ENCODE measurements at places on chromosomes 4 and X.

DNA sequence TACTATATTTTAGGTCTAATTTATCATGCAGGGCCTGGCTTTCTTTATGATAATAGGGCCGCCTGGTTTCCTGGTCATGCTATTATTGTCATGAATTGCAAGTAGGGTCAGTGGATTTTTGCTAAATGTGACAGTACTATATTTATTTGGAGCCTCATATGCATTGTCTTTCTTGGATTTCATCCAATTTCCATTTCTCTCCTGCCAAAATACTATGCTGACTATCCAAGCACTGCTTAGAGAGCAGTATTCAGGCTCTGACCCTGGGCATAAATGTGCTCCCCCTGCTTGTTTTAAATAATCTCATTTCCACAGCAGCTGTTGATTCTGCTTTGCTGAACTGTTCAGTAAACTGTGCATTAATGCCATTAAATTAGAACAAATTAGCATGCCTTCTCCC lies 269.3 kb downstream of the GPM6A start:
- DNase-seq: no peak
- H3K4me3 ChIP-seq: no peak overlapping the region
- no peaks in the 10 kb centered on the region for H3K4me1 ChIP-seq
- H3K27ac ChIP-seq: no peak overlapping the region

- H3K4me1 ChIP-seq: no peaks in the 10 kb centered on the region
- H3K36me3 ChIP-seq: no peaks in the 10 kb centered on the region
- H3K27ac ChIP-seq: no peak overlapping the region
- DNase-seq: no peak
Measured at GRCh38 chr4:23355258-23355657, 534.6 kb downstream of the PPARGC1A start.

GRCh38 chr4:15040916-15041463 lies 38.7 kb downstream of the CPEB2 start:
- no peaks in the 10 kb centered on the region for H3K27me3 ChIP-seq
- DNase-seq: no peak
- H3K4me3 ChIP-seq: no peak overlapping the region

DNA sequence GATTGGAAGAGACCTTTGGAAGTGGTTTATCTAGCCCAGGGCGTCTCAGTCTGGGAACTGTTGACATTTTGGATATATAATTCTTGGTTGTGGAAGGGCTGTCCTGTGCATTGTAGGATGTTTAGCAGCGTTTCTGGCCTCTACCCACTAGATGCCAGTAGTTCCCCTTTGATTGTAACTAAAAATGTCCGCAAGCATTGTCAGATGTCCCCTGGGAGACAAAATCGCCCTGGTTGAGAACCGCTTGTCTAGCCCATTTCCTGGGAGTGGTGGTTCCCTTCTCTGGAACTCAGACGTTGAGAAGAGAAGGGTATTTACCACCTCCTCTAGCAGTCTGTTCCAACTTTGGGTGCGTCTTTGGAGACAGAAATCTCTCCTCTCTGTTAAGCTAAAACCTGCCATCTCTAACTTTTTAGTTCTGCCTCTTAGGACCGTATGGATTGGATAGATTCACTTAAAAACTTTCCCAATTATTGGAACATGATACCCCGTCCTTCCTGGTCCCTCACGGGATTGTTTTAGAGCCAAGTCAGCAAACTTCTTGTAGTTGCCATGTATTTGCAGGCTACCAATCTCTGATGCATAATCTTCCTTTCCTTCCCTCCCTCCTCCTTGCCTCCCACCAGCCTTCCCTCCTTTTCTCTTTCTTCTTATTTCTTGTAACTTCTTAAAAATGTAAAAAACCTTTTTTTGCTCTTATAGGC lies 13.9 kb downstream of the TMEM165 start:
- no peak overlapping the region for H3K4me3 ChIP-seq
- DNase-seq: no peak
- H3K27me3 ChIP-seq: no peaks in the 10 kb centered on the region
- peaks cover 21% of the 10 kb centered on the region for H3K36me3 ChIP-seq
- peaks cover 17% of the 10 kb centered on the region for H3K4me1 ChIP-seq
- H3K27ac ChIP-seq: peak overlapping the region; percentile 49

- no peaks in the 10 kb centered on the region for H3K36me3 ChIP-seq
- DNase-seq: no peak
- peaks cover 7% of the 10 kb centered on the region for H3K4me1 ChIP-seq
- no peaks in the 10 kb centered on the region for H3K27me3 ChIP-seq
- no peak overlapping the region for H3K27ac ChIP-seq
Measured at GRCh38 chrX:10050481-10050880, 83.3 kb downstream of the CLDN34 start.

- no peak overlapping the region for H3K27ac ChIP-seq
- H3K4me1 ChIP-seq: no peaks in the 10 kb centered on the region
- no peak overlapping the region for H3K4me3 ChIP-seq
Measured at GRCh38 chr4:182202650-182203049, 40.6 kb upstream of the TENM3 start.

- no peak overlapping the region for H3K27ac ChIP-seq
- no peaks in the 10 kb centered on the region for H3K36me3 ChIP-seq
- H3K4me1 ChIP-seq: peaks cover 4% of the 10 kb centered on the region
- DNase-seq: no peak
Measured at GRCh38 chrX:155876704-155877103, 4.4 kb upstream of the VAMP7 start.

DNA sequence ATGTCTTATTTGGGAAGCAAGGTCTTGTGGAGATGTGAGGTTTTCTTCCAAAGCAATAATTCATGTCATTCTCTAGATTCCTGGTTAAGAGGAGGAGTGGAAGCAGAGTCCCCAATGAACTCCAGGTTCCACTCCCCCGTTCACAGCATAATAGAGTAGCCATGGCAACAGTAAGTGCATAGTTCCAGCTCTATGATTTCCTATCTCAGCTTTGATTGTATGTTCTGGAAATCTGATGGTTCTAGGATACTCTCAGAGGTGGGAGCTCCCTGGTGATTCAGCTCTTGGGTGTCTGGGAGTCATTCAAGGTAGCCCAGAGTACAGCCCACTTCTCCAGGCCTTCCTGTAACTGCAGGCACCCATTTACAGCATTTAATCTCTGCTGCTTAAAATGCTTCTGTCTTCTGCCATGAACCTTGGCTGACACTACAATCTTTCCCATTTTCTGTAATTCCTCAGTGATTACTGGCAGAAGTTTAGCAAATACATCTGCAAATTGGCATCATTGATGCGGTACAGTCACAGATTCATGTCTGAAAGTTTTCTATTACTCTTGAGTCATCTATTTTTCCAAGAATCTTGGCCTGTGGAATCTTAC lies 242.0 kb downstream of the MAPK10 start:
- peaks cover 1% of the 10 kb centered on the region for H3K27me3 ChIP-seq
- no peaks in the 10 kb centered on the region for H3K4me1 ChIP-seq
- no peak for DNase-seq
- no peak overlapping the region for H3K4me3 ChIP-seq

GRCh38 chrX:15242899-15243555 lies 26.9 kb downstream of the ASB9 start:
- H3K36me3 ChIP-seq: no peaks in the 10 kb centered on the region
- H3K4me1 ChIP-seq: peaks cover 1% of the 10 kb centered on the region
- DNase-seq: no peak
- no peak overlapping the region for H3K4me3 ChIP-seq
- H3K27me3 ChIP-seq: no peaks in the 10 kb centered on the region

DNA sequence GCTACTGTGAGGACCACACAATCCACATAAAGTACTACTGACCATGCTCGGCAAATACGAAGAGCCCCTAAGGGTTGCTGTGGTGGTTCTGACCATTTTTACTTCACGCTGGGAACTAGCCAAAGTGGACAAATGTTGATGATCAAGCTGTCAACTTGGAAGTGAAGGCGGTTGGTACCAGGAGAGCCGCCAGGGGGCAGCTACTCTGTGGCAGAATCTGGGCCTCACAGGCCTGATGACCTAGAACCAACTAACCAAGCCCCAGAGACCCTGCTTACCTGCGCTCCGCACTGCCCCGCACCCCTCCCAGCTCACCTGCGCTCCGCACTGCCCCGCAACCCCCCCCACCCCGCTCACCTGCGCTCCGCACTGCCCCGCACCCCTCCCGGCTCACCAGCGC lies 5.6 kb downstream of the GAK start:
- DNase-seq: no peak
- no peaks in the 10 kb centered on the region for H3K27me3 ChIP-seq
- no peak overlapping the region for H3K27ac ChIP-seq

DNA sequence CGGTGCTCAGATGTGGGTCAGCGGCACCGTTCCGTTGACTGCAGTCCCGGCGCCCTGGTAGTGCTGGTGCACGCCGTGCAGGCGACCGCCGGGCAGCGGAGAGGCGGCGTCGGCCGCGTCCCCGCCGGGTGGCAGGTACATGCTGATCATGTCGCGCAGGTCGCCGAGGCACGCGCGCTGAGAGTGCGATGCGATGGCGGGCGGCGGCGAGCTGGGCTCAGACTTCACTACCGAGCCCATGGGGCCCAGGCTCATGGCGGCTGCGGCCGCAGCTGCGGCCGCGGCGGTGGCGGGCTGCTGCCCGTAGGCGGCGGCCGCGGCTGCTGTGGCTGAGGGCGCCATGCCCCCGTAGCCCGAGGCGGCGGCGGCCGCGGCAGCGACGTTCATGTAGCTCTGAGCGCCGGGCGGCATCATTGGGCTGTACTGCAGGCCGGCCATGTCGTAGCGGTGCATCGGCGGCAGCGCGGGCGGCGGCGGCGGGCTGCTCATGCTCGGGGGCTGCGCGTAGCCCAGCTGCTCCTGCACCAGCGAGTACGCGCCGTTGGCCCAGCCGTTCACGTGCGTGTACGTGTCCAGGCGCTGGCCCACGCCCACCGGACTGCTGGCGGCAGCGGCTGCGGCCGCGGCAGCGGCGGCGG lies 1.0 kb downstream of the SOX3 start:
- no peak for DNase-seq
- H3K27ac ChIP-seq: no peak overlapping the region
- no peak overlapping the region for H3K4me3 ChIP-seq
- H3K36me3 ChIP-seq: no peaks in the 10 kb centered on the region
- H3K27me3 ChIP-seq: peaks cover 51% of the 10 kb centered on the region

- no peaks in the 10 kb centered on the region for H3K27me3 ChIP-seq
- H3K27ac ChIP-seq: no peak overlapping the region
- no peaks in the 10 kb centered on the region for H3K4me1 ChIP-seq
- H3K4me3 ChIP-seq: no peak overlapping the region
Measured at GRCh38 chr4:124806403-124806802, 93.9 kb upstream of the ANKRD50 start.

DNA sequence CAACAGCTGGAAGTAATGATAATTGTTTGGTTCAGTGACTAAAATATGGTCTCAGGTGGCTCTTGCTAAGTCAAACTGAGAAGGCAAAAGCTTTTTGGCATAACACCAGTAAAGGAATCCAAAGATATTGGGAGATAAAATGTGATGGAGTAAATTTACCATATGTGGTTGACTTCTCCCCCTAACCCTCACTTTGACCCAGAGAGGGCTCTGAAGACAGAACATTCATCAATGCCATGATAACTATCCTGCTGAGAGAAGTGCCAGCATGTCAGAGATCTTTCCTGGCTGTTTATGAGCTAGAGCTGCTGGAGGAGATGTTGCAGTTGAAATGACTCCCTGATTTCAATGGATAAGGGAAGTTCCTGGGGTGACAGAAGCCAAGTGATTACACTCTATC lies 213.4 kb downstream of the SPCS3 start:
- no peak for DNase-seq
- no peak overlapping the region for H3K4me3 ChIP-seq
- H3K36me3 ChIP-seq: no peaks in the 10 kb centered on the region
- no peaks in the 10 kb centered on the region for H3K27me3 ChIP-seq
- H3K27ac ChIP-seq: no peak overlapping the region

- H3K4me3 ChIP-seq: no peak overlapping the region
- no peak for DNase-seq
- no peaks in the 10 kb centered on the region for H3K36me3 ChIP-seq
- no peak overlapping the region for H3K27ac ChIP-seq
Measured at GRCh38 chr4:130985371-130985770, 1889.4 kb downstream of the C4orf33 start.

DNA sequence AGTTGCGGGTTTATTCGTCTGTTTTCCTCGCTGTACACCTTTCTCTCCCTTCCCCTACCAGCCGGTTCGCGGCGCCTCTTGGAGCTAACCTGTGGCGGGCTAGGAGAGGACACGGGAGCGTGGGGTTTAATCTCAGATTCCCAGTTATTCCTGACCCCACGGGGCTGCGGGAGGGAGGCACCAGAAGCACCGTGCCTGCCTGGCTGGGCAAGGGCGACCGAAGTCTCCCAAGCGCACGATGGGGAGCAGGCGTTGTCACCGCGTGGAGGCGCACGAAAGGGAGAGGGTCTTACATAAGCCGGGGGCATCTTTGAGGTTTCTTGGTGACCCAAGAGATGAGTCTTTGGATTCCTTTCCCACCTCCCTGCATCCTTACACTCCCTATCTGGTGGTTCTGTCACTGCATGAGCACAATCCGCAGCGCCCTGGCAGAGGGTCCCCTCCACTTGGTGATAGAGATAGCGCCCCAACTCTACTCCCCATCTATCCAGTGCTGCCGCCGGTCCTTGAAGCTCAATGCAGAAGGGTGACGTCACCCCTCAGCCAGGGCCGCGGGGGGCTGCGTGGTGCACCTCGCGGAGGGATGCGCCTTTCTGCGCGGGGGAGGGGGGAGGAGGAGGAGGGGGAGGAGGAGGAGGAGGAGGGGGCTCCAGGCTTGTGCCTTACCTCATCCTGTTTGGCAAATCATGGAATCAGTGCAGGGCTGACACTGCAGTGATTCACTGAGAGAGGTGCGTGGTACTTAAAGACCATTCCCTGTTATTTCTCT lies 793 bp downstream of the TSPAN7 start:
- peaks cover 20% of the 10 kb centered on the region for H3K27me3 ChIP-seq
- H3K4me1 ChIP-seq: peaks cover 2% of the 10 kb centered on the region
- H3K36me3 ChIP-seq: no peaks in the 10 kb centered on the region
- peak overlapping the region; percentile 83 for H3K4me3 ChIP-seq

GRCh38 chrX:49627086-49627777 lies 28.4 kb downstream of the GAGE1 start:
- peak overlapping the region; percentile 77 for H3K4me3 ChIP-seq
- peaks cover 2% of the 10 kb centered on the region for H3K4me1 ChIP-seq
- peaks cover 7% of the 10 kb centered on the region for H3K27me3 ChIP-seq
- peak; percentile 34 for DNase-seq
- H3K36me3 ChIP-seq: no peaks in the 10 kb centered on the region

DNA sequence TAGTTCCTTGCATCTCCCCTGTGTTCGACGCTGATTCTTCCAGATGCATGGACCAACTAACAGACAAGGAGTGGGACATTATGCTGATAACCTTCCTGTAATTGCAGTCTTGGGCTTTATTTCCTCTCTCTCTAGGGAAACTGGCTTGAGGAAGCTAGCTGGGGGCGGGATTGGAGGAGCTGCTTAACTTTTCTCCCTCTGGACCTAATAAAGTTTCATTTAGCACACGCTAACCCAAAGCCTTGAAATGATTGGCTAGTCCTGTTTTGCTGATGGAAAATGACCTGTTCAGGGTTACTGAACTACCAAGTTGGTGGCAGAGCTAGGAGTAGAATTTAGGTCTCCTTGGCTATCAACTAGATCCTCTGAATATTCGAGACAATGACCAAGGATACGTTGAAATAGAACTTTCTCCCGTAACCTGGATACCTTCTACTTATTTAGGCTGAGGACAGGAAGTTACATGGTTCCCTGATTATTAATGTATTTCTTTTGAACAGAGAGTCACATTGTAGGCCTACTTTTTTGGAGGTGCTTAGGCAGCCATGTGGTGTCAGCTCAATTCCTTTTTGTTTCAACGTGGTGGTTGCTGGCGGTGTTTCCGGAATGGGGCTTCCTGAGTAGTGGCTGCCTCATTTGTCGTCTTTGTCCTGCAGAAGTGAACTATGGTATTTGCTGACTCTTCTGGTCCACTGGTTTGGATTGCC lies 2.0 kb downstream of the PGK1 start:
- DNase-seq: no peak
- peaks cover 46% of the 10 kb centered on the region for H3K36me3 ChIP-seq
- no peaks in the 10 kb centered on the region for H3K27me3 ChIP-seq
- peak overlapping the region; percentile 96 for H3K27ac ChIP-seq

GRCh38 chr4:3781193-3781886 lies 15.2 kb downstream of the ADRA2C start:
- no peak overlapping the region for H3K27ac ChIP-seq
- no peaks in the 10 kb centered on the region for H3K4me1 ChIP-seq
- no peak overlapping the region for H3K4me3 ChIP-seq
- no peaks in the 10 kb centered on the region for H3K27me3 ChIP-seq
- H3K36me3 ChIP-seq: no peaks in the 10 kb centered on the region

Data from activated naive CD8-positive, alpha-beta T cell treated with anti-CD3 and anti-CD28 coated beads, Interleukin-2, amount 10 ng/mL, durations not matched to agents 7 days and 5 days (primary cell).